ENCODE measurements at places on chromosomes 5 and 9.

DNA sequence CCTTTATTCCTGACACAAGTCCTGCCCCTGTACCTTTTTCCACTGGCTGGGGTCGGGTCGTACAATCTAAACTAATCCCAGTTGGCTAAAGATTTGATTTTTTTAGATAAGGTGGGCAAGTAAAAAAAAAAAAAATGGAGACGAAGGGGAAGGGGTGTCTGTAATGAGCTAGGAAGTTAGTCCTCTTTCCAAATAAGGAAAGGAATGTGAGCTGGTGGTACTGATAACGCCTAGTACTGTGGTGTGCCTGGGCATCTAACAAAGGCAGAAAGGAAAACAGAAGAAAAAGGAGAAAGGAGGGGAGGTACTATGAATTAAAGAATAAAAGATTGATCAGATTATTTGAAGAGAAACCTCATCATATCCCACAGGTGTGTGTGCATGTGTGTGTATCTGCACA lies 21.3 kb downstream of the PRDM9 start:
- no peak for DNase-seq

GRCh38 chr9:88628811-88629210 lies 93.8 kb downstream of the NXNL2 start:
- DNase-seq: no peak

DNA sequence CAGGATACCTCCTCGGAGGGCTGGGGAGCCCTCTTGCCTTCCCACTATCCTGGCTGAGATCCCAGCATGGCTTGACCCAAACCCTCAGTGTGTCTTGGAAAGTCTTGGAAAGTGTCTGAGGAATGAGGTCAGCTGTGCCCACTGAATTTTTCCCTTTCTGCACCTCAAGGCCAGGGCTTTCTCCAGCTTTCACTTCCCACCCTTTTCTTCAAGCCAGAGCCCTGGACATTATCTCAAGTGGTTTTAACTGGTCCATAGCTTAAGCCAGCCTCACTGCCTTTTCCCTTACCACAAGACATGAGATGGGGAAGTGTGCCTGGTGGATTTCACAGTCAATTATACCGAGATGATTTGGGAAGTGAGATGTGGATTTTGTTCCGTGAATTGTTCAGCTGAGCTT lies 35.7 kb upstream of the LHX2 start:
- no peak for DNase-seq

GRCh38 chr9:131421691-131422090 lies 27.8 kb downstream of the PRRC2B start:
- no peak for DNase-seq

DNA sequence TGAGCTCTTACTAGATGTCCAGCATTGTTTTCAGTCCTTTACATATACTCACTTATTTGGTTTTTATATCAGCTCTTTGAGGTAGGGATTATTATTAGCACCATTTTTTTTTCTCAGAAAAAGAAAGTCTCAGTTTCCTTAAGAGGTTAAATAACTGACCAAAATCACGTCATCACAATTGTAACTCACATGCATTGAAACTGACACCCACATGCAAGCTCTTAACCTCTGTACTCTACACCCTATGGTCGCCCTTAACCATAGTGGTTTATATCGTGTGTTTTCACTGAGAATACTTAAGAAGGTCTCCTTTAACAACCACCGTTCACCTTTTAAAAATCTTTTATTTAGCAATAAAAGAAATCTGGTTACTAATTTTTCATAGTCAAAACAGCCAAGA lies 61.0 kb downstream of the PRDM6 start:
- no peak for DNase-seq

DNA sequence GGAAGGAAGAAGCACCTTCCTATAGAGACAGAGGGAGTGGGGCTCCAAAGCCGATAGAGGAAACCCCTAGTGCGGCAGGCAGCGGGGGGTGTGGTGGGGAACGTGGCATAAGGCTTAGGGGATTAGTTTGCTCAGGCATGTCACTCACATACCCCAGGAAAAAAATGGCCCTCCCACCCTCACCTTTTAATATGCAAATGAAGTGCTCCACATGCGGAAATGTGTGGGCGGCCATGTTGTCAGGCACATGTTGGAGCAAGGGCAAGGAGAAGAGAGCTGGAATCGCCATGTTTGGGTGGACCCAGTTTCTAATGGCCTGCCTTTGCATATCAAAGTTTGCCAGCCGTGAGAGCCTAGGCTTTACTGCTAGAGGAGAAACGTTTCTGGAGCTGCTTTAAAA lies 758.8 kb downstream of the NR2F1-AS1 start:
- DNase-seq: no peak

DNA sequence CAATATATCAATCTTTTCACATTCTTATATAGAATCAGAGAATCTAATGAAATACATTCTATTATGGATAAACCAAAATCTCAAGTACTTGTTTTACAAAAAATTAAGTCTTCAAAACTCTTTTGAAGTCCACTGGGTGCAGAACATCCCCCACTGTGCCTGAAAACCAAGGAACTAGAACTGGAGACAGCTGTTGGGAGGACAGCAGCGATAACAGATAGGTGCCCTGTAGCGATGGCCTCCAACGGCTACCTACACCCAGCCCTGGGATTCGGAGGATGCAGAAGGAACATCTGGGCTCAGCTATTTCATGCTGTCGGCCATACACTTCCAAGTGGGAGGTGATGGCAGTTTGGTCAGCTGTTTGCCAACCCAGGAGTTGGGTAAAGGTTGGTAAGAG lies 129.3 kb upstream of the LHFPL2 start:
- no peak for DNase-seq

DNA sequence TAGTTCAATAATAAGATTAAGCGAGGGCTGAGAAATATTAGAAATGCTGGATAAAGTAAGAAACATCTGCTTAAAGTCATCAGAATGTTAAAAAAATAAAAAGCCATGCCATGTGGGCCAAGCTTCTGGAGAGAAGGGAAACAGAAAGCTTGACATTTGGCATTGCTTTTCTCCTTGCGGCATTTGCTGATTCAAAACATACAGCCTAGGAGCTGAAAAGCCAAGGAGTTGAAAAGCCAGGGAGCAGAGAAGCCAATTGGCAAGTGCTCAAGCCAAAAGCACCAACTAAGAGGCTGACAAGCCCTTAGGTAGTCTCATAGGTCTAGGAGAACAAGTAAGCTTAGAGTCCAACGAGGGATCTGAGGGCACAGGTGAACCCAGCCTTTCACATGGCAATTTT lies 754.3 kb downstream of the TLE4 start:
- no peak for DNase-seq

- DNase-seq: no peak
Observed at GRCh38 chr5:60538426-60538825, 161.5 kb downstream of the DEPDC1B start.

DNA sequence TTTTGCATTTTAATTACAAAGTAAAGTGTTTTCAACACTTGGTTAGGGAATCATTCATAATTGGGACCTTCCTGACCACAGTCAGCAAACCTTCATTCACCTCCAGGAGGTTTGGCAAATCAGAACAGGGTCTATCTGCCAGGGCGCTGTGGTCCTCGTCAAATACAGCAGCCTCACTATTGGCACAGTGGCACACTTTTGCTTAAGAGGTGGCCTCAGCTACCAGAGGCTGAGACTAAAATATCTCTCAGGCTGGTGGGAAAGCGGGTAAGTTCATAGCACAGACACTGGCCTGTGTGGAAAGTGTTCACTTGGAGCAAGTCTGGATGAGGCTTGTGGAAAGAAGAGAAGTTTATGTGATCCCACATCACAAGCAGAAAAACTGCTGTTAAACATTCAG lies 268.6 kb upstream of the DAPK1 start:
- no peak for DNase-seq
